Caudate nucleus (tissue), 63 donors: ENCODE measurements at places on chromosomes 16 and 17.

- DNase-seq: no peak
Measured at GRCh38 chr16:17397499-17397891, 73.3 kb downstream of the XYLT1 start.

- DNase-seq: no peak
Measured at GRCh38 chr16:12321311-12321842, 344.8 kb downstream of the SNX29 start.

DNA sequence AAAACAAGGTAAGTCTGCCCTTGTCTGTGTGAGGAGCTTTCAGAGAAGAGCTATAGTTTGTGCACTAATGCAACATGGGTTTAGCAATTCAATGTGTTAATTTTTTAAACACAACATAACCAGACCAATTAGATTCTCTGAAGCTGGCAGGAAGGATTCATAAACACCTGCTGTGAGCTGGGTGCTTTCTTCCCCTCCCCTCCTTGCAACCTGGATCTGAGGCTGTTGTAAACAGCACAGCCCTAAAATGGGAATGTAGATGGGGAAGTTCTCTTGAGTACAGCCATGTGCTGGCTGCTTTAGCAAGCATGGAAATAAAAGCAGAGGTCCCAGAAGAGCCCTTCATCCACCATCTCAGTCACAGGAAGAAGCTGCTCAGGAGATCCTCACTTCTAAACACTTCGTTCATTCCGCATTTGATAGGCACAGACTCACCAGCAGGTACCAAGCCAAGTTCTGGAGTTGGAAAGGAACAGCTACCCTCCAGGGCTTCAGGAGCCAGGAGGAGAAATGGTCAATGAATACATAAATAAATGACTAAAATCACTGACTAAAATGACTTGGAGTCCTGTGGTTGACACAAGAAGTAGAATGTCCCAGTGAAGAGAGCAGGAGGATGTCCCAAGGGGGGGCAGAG, 21.7 kb downstream of the AXIN2 start:
- DNase-seq: no peak

GRCh38 chr16:80459966-80460365, 80.8 kb upstream of the DYNLRB2 start:
- DNase-seq: no peak

DNA sequence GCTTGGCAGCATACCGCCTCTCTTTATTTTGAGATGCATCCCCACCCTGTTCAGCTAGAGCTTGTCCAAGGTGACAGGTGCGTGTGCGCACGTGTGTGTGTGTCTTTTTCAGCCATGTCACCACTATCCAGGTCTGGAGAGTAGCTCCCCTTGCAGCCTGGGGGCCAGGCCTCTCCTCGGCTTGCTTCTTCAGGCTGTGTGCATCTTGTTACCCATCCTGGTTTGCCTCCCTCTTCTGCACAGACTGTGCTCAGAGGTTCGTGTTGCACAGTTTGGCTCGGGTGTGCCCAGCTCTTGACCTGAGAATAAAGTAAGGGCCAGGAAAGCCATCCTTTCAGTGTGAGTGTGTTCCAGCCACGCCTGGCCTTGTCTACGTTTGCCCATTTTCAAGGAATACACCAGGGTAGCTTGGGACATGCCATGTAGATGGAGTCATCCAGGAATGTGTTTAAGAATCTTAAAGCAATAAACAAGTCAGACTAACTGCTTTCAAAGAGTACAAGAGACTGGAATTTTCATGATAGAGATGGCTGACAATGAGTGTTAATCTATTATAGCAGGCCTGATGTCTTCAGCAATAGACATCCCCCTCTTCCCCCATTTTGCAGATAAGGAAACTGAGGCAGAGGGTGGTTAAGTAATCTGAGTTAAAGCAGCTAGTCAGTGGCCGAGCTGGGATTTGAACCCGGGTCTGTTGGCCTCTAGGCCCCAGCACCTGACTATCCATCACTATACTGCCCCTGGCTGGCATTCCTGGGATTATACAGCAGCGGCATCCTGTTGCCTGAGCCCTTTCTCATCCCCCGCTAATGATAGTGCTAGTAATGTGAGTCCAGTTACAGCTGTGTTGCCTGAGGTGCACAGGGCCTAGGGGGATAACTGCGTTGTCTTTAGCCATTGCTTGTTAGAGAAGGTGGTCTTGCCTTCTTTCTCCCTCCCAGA, 77.9 kb downstream of the KSR1 start:
- DNase-seq: no peak

GRCh38 chr16:28202147-28202746, 9.5 kb downstream of the XPO6 start:
- no peak for DNase-seq

GRCh38 chr16:29900888-29901606, 759 bp downstream of the ASPHD1 start:
- no peak for DNase-seq

- DNase-seq: no peak
Measured at GRCh38 chr16:946048-946395, 24.8 kb downstream of the LMF1 start.

DNA sequence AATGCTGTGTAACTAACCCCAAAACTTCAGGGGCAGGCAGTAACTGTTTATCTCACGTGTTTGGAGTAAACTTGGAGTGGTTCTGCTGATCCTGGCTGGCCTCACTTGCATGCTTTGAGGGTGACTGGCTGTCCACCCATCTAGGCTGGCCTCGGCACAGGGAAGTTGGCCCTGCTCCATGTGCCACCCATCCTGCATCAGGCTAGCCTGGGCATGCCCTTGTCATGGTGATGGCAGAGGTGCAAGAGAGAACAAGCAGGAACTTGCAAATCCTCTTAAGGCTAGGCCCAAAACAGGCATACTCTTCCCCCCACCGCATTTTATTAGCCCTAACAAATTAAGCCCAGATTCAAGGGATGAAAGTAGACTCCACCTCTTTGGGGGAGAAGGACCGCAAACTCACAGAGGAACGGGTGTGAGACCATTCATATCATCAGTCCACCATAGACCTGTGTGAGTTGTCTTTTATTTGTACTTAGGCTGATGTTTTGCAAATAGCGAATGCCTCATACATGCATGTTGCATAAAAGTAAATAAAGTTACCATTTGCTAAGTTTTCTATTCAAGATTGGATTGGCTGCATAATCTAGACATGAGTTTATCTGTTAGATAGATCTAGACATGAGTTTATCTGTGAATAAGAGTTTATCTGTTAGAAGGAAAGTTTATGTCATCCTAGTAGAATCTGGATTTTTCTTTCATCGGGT, 221.0 kb downstream of the CCDC182 start:
- DNase-seq: no peak

DNA sequence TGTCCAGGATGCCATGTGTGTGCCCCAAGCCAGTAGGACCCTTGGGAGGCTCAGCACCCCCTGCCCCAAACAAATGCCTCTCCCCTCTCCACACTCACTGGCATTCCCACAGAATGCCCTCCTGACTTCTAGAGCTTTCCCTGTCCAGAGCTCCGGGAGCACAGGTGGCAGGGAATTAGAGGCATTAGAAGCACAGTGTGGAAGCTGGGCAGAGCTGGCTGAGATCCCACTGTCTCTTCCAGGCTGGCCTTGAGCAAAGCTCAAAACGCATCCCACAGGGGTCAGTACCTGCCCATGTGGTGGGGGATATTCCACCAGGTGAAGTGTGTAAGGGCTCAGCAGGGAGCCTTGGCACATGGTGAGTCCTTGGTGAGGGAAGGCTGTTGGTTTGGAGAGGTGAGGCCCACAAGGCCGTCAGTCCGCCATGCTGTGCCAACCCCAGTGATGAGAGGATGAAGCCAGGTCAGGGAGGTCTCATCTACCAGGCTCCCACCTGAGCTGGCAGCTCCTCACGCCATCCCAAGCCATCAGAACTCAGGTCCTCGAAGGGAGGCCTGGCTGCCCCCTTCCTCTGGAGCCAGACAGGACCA, 18.1 kb downstream of the ENDOV start:
- DNase-seq: no peak

GRCh38 chr17:9151091-9151490, 129.8 kb downstream of the NTN1 start:
- DNase-seq: no peak

DNA sequence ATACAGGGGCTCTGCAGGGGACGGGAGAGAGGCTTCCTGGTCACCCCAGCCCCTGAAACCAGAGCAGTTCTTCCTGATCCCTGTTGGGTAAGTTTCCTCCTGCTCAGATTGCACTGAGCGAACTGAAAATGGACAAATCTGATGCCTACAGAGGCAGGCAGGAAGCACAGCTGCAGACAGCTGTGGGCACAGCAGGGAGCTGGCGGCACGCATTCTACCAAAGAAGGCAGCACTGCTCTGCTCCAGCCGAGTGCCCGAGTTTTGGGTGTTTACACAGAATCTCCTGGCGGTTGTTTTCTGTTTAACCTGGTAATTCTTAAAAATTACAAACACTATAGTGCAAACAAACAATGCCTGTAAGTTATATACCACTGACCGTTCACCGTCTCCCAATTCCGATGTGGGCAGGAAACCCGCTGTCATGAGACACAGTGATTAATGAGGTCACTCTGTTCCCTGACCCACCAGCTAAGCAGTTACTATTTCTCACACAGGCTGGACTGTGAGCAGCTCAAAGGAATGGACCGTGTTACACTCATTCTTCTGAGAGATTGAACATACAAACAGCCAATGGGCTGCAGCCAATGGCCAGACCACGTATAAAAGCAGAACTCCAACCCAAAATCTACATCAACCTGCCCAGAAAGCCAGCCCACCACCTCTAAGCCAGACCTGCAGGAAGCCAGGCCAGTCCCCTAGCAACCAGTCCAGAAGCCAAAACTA, 25.5 kb downstream of the NSMCE1 start:
- DNase-seq: no peak

GRCh38 chr17:39151943-39152818, 744 bp upstream of the PLXDC1 start:
- peak; percentile 70 for DNase-seq

- no peak for DNase-seq
Measured at GRCh38 chr16:59192551-59193199, 458.6 kb upstream of the GOT2 start.

DNA sequence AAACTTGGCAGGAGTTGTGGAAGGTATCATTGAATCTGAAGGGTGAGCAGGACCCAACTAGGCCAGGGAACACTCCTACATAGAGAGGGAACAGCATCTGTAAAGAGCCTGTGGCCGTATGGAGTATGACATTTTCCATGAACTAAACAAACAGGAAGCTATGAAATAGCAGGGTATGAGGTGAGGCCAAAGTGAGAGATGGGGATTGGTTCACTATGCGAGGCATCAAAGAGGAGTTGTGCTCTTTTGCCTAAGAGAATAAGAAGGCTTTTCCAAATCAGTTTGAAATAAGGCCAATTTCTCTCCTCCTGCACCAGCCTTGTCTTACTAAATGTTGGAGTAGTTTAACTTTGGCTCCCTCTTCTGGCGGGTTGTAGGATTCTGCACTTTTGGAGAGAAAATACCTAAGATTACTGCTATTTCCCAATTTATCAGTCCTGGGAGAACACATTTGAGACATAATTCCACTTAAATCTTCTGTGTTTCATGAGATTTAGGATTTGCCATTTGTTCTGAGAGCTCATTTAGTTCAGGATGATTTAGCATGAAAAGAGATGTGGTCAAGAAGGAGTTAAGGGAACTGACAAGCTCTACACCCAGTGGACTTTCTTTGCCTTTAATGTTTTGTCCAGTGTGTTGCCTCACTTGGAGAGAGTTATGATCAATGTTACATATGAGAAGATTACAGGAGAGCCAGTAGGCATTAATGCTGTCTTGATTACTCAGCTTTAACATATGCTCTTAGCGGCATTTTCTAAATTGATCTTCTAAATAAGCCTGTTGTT, 55.4 kb downstream of the TNRC6C start:
- DNase-seq: no peak

DNA sequence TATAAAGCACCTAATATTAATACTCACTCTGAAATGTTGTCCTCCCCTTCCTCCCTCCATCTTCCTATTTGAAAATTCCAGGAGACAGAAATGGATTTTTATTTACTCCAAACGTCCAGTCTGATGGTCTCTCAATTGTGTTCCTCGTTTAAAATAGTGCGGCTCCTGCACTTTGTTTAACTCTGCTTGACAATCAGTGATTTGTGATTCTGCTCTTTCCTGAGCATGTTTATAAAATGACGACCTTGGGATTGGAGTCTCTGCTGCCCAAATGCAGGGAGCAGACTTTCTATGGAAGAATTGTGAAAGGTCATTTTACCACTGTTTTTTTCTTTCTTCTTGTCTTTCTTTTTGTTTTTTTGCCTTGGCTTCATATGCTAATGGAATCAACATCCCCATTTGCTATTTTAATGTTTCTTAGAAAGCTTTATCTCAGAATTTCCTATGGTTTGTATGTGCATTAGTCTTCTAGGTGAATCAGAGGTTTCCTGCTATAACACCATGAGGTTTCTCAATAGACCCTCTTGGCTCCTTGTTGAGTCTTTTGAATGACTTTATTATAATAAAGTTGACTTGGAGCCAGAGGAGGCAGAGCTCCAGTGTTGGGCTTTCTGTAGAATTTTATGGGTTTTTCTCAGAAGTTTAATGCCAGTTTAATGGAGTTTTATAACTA, 376.5 kb downstream of the CDH11 start:
- DNase-seq: no peak

- no peak for DNase-seq
Measured at GRCh38 chr17:65532101-65532890, 29.2 kb downstream of the AXIN2 start.

DNA sequence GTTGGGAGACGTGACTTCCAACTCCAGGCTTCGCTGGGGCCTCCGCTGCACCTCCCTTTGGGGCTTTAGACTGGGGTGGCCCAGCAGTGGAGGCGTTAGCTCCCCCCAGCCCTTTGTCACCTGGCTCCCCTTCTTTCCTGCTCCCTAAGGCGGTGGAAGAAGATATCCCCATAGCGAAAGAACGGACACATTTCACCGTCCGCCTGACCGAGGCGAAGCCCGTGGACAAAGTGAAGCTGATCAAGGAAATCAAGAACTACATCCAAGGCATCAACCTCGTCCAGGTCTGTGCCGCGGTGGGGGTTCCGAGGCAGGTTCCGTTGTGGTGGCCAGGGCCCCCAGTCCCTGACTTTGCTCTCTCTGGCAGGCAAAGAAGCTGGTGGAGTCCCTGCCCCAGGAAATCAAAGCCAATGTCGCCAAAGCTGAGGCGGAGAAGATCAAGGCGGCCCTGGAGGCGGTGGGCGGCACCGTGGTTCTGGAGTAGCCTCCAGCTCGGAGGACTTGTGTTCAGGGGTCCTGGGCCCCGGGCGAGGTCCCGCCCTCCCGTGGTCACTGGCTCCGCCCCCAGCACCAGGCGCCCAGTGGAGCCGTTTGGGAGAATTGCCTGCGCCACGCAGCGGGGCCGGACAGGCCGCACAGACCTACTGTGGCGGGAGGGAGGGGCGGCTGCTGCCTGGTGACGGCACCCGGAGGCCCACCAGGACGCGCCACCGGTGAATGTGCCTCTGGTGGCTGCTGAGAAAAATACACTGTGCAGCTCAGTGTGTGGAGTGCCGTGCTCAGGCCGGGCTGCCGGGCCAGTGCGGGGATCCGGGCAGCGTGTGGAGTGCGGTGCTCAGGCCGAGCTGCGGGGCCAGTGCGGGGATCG, 3.8 kb downstream of the MRPL12 start:
- DNase-seq: no peak
